Muscle of back (tissue), 13 donors: ENCODE measurements at places on chromosomes 13 and 19. TPM values are rescaled to one million over a fixed set of nuclear protein-coding genes. Genes with fewer than 3 reads are reported as not detected.

- no peak for DNase-seq
These were observed 47.2 kb upstream of the POMP start for GRCh38 chr13:28611654-28612131.

- DNase-seq = no peak
These were observed 42.1 kb upstream of the TPM4 start for GRCh38 chr19:16034180-16034579.

- no peak for DNase-seq
These were observed 1039.2 kb upstream of the MIR17HG start for GRCh38 chr13:90308249-90308648.

GRCh38 chr19:51467864-51468544 lies 9.8 kb upstream of the SIGLEC8 start:
- DNase-seq = no peak

DNA sequence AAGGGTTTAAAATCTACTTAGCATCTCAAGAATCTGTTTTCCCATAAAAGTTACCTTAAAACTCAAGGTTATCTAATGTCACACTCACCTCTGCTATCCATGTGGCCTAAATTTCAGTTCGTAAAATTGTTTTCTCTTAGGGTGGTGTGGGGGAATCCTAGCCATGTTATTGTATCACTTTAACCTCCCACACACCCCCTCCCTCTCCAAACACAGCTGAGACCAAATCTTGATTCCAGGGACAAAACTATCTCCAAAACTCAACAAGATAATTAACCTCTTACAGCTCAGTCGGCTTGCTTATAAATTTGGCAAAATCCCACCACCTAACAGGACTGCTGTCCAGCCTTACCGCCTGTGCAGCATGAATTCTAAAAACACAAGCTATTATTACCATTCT lies 3.8 kb downstream of the CARS2 start:
- DNase-seq = no peak

DNA sequence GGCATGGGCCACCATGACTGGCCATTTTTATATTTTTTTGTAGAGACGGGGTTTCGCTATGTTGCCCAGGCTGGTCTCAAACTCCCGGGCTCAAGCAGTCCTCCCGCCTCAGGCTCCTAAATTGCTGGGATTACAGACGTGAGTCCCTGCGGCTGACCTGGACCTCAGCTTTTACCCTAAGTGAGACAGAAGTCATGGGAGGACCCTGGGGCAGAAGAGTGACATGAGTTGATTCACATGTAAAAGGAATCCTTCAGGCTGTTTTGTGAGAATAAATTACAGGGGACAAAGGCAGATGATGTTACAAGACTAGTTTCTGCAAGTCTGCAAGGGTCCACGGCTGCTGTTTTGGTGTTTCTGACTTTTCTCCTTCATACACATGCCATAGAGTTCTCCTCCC lies 2.6 kb upstream of the BCAM start:
- no peak for DNase-seq

- DNase-seq = peak; percentile 92
These were observed at the start of gene ZNF573 for GRCh38 chr19:37779127-37780005. TSS of gene ZNF573 (minus strand) at chr19:37779586. CDS start at chr19:37773729, 5,857 bp downstream.

- no peak for DNase-seq
These were observed 2.8 kb downstream of the GFY start for GRCh38 chr19:49427855-49428546.

C19orf81 gene
- 0.91 TPM for polyA plus RNA-seq

TJP3 gene
- not detected for polyA plus RNA-seq
